ENCODE measurements at places on chromosomes 3 and 15. TPM values are rescaled to one million over a fixed set of nuclear protein-coding genes. Genes with fewer than 3 reads are reported as not detected.

The CCR3 gene
- total RNA-seq = not detected

The GXYLT2 gene
- total RNA-seq = 0.82 TPM

The ROPN1 gene
- total RNA-seq = not detected

The RAB11A gene
- 212 TPM for total RNA-seq

The ZBED2 gene
- total RNA-seq = not detected

The KLHL6 gene
- 0.11 TPM for total RNA-seq

The IL12A gene
- 0.54 TPM for total RNA-seq

The PLSCR5 gene
- not detected for total RNA-seq

- H3K27ac ChIP-seq = no peak overlapping the region
- no peaks in the 10 kb centered on the region for H3K4me1 ChIP-seq
- DNase-seq = no peak
- no peaks in the 10 kb centered on the region for H3K27me3 ChIP-seq
- H3K36me3 ChIP-seq = peaks cover 5% of the 10 kb centered on the region
- H3K4me3 ChIP-seq = no peak overlapping the region
These were observed 134.5 kb downstream of the FBN1 start for GRCh38 chr15:48510976-48511375.

GRCh38 chr3:117600112-117600511, 890.5 kb downstream of the TUSC7 start:
- no peaks in the 10 kb centered on the region for H3K36me3 ChIP-seq
- no peak overlapping the region for H3K4me3 ChIP-seq
- no peak overlapping the region for H3K27ac ChIP-seq

DNA sequence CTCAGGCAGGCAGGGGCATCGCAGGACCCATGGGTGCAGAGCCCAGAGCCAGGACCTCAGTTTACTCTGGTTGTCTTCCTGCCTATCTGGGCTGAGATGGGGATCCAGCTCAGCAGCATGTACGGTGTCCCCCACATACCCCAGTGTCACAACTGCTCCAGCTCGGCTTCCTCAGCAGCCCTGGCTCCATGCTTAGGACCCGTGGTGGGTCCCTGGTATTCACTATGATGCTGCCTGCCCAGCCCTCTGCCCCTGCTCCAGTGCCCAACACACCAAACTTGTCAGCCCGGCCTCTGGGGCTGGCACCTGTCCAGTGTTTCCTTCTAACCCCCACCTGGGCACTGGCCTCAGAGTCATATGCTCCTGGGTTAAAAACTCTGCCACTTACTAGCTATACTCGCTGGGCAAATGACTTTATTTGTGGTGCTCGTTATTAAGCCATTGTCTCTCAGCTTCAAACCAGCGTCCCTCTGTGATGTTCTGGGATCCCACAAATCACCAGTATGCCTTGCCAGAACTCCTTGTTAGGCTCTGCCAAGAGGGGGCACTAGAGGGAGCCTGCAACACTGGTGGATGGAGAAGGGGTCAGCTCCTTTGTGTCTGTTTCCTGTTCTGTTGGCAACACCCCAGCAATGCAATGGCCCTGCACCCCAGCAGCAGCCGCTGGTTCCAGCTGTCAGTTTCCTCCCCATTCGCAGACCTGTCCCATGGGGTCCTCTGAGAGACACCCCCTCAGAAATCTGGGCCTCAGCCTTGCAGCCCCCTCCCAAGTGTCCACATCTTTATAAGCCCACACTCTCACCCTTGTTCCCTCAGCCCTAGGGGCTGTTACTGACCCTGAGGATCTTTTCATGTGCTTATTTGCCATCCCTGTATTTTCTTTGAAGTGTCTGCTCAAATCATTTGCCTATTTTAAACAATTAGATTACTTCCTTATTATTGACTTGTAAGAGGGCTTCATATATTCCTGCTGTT, 24.1 kb upstream of the MRPS22 start:
- no peak overlapping the region for H3K27ac ChIP-seq
- peaks cover 46% of the 10 kb centered on the region for H3K27me3 ChIP-seq
- no peaks in the 10 kb centered on the region for H3K4me1 ChIP-seq
- no peaks in the 10 kb centered on the region for H3K36me3 ChIP-seq
- peak; percentile 22 for DNase-seq

DNA sequence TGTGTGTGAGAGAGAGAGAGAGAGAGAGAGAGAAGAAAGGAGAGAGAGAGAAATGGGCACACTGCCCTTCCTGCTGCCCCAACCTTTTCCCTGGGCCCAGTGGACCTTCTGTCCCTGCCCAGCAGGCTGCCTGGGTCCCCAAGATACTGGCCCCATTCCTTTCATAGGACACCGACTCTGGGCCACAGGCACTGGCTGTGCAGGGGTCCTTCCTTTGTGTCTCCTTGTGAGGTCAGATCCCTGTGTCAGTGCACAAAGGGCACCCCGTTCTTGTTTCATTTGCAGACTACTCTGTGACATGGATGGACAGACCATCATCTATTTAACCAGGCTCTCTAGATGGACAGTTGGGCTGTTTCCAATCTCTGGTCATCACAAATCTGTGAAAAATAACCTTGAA, 21.3 kb upstream of the KLF13 start:
- H3K4me1 ChIP-seq = peaks cover 59% of the 10 kb centered on the region
- DNase-seq = no peak
- H3K36me3 ChIP-seq = no peaks in the 10 kb centered on the region
- peak overlapping the region; percentile 93 for H3K27ac ChIP-seq

DNA sequence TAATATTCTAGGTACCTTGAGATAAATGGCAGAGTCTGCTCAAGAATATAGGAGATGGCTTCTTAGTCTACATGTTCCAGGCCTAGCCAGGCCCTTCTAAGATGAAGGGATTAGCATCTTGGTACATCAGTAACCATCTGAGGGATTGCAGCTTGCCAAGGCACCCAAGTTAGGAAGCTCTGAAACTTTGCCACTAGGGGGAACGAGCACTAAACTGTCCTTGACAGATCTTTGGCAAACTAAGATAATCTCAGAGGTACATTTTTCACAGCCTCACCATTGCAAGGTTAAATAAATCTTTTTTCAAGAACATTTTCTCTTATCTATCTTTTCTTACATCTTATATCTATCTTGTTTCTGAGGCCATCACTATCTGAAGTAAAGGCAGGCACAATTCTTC, 351.2 kb downstream of the RAP2B start:
- H3K36me3 ChIP-seq = no peaks in the 10 kb centered on the region
- H3K27ac ChIP-seq = no peak overlapping the region
- DNase-seq = no peak

- peaks cover 18% of the 10 kb centered on the region for H3K4me1 ChIP-seq
- H3K27ac ChIP-seq = peak overlapping the region; percentile 90
- H3K4me3 ChIP-seq = peak overlapping the region; percentile 91
- H3K27me3 ChIP-seq = peaks cover 20% of the 10 kb centered on the region
These were observed 1.6 kb downstream of the BDH1 start for GRCh38 chr3:197554196-197554561.

DNA sequence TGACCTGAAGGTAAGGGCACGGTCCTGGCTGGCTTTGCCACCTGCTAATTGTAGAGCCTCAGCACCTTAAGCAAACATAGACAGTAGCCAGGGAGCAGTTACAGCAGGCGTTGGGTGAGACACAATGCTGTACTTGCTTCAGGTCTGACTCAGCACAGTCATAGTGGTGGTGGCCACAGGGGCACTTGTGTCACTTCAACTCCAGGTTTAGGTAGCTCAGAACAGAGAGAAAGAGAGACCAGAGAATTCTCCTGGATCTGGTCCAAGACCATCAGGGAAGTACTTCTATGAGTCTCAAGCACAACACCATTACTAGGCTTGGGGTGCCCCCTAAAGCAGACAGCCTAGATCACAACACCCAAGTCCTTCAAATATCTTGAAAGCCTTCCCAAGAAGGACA, 204.4 kb downstream of the OTOL1 start:
- DNase-seq = no peak
- H3K4me1 ChIP-seq = no peaks in the 10 kb centered on the region
- H3K27me3 ChIP-seq = no peaks in the 10 kb centered on the region
- H3K36me3 ChIP-seq = no peaks in the 10 kb centered on the region
- no peak overlapping the region for H3K4me3 ChIP-seq

GRCh38 chr3:183272791-183273190, 19.7 kb downstream of the B3GNT5 start:
- H3K27me3 ChIP-seq = no peaks in the 10 kb centered on the region
- H3K4me3 ChIP-seq = no peak overlapping the region
- H3K27ac ChIP-seq = no peak overlapping the region
- no peak for DNase-seq

GRCh38 chr3:112379020-112379690, 46.2 kb downstream of the CD200 start:
- no peak for DNase-seq
- no peak overlapping the region for H3K27ac ChIP-seq
- no peaks in the 10 kb centered on the region for H3K27me3 ChIP-seq
- no peaks in the 10 kb centered on the region for H3K36me3 ChIP-seq
- peaks cover 28% of the 10 kb centered on the region for H3K4me1 ChIP-seq

DNA sequence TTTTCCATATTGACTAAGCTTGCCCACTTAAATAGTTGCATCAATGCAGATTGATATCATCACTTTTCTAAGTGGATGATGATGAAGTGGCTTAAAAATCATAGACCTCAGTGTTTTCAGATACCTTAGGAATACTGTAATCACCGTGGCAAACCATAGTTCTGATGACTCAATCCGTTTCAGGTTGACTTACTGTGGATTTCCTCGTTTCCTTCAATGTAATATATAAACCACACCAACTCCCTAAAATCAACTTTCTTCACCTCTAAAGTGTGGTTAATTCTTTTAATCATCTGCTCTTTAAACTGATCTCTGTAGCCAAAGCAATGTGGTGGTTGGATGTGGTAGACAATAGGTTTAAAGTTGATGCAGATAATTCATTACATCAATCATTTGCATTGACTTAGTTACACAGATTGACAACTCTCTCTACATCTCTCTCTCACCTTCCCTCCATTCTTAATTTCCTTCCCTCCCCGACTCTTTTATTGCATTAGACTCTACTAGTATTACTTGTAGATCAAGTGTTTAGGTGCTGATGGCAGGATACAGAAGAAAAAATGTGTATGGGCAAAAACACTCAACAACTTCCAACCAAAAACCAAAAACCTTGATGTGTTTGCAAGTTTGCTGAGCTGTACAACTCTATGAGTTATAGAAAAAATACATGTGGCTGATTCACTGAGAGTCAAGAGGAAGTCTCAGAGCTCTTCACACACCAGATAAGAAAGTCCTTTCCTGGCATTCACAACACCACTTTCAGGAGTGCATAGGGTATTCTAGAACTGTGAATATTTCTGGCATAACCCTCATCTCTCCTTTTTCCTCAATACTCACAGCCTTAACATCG, 243.5 kb downstream of the NFKBIZ start:
- H3K27me3 ChIP-seq = no peaks in the 10 kb centered on the region
- H3K4me3 ChIP-seq = no peak overlapping the region
- no peak for DNase-seq
- no peaks in the 10 kb centered on the region for H3K36me3 ChIP-seq
- no peak overlapping the region for H3K27ac ChIP-seq

Measured in neural crest cell (in vitro differentiated cells).